ENCODE measurements at places on chromosomes 11 and 22. TPM values are rescaled to one million over a fixed set of nuclear protein-coding genes. Genes with fewer than 3 reads are reported as not detected.

The OR2AG1 gene
- not detected for total RNA-seq

DNA sequence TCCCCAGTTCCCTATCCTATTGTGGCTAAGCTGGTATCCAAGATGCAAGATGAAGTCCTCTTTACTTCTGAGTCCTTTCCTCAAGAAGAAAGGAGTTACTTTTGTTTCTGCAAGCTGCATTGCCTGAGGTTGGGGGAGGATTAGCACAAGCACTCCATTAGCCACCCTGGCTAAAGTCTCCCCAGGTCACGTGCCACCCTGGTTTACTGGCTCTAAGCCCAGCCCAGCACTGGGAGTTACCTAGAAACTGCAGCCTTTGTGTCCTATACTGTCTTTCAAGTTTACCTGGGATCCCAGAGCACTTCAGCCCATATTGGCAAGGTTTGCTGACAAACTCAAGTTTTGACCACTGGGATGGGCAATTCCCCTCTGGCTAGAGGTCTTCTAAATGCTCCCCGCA lies 78.4 kb upstream of the DBX1 start:
- no peak overlapping the region for H3K27ac ChIP-seq
- no peaks in the 10 kb centered on the region for H3K4me1 ChIP-seq
- H3K36me3 ChIP-seq: no peaks in the 10 kb centered on the region

- H3K4me1 ChIP-seq: peaks cover 16% of the 10 kb centered on the region
- H3K27me3 ChIP-seq: no peaks in the 10 kb centered on the region
- H3K4me3 ChIP-seq: no peak overlapping the region
- no peak for DNase-seq
- no peaks in the 10 kb centered on the region for H3K36me3 ChIP-seq
- peak overlapping the region; percentile 14 for H3K27ac ChIP-seq
Observed at GRCh38 chr11:95157824-95158223, 68.2 kb downstream of the ENDOD1 start.

DNA sequence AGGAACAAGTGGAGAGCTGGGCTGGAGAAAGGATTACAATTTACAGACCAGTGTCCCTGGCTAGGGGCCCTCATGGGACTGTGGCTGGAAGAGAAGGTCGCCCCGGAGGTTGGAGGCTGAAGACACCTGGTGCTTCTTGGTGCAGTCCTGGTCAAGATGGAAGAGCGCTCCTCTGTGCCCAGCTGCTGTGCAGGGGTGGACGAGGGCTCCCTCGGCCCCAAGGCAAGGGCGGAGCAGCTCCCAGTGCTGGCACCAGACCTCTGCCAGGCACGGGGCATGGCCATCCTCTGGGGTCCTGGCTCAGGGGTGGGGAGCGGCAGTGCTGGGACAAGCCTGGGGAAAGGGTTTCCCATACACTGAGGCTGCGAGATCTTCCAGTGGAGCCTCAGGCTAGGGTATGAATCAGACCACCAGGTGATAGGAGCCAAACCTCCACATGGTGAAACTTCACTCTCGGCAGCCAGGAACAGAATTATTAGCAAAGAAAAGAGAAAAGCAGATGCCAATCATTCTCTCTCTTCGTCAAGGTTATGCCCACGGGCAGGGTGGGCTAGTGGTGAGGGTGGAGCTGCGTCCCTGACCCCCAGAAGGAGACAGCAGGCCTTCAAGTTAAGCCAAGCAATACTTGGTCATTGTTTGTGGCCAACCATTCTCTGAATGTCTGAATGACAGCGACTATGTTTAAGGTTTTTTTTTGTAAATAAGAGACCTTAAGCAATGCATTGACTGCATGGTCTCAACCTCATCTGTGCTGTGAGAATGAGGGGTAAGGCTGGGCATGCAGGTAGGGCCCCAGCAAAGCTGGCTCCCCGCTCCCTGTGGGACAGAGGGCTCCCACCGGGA lies 32.1 kb downstream of the PPM1F start:
- no peak for DNase-seq
- peaks cover 11% of the 10 kb centered on the region for H3K36me3 ChIP-seq
- H3K27me3 ChIP-seq: no peaks in the 10 kb centered on the region
- H3K4me1 ChIP-seq: no peaks in the 10 kb centered on the region
- no peak overlapping the region for H3K27ac ChIP-seq

- H3K4me3 ChIP-seq: peak overlapping the region; percentile 16
- peaks cover 41% of the 10 kb centered on the region for H3K4me1 ChIP-seq
Observed at GRCh38 chr11:65471447-65471891, 27.4 kb upstream of the MALAT1 start.

DNA sequence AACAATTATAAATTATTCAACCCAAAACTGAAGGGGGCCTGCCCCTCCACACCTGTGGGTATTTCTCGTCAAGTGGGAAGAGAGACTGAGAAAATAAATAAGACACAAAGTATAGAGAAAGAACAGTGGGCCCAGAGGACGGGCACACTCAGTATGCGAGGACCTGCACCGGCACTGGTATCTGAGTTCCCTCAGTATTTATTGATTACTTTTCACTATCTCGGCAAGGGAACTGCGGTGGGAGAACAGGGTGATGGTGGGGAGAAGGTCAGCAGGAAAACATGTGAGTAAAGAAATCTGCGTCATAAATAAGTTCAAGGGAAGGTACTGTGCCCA lies 3.2 kb downstream of the C11orf54 start:
- H3K4me3 ChIP-seq: no peak overlapping the region
- no peak for DNase-seq
- H3K36me3 ChIP-seq: peaks cover 7% of the 10 kb centered on the region
- H3K27me3 ChIP-seq: no peaks in the 10 kb centered on the region

- H3K27ac ChIP-seq: no peak overlapping the region
- H3K27me3 ChIP-seq: no peaks in the 10 kb centered on the region
- H3K36me3 ChIP-seq: no peaks in the 10 kb centered on the region
- H3K4me3 ChIP-seq: no peak overlapping the region
- H3K4me1 ChIP-seq: no peaks in the 10 kb centered on the region
Observed at GRCh38 chr11:109707411-109707810, 285.4 kb downstream of the C11orf87 start.

- peaks cover 23% of the 10 kb centered on the region for H3K36me3 ChIP-seq
- H3K4me3 ChIP-seq: no peak overlapping the region
- H3K4me1 ChIP-seq: peaks cover 10% of the 10 kb centered on the region
- peak; percentile 51 for DNase-seq
Observed at GRCh38 chr11:65773784-65774411, 6.9 kb downstream of the AP5B1 start.

- no peak for DNase-seq
- no peaks in the 10 kb centered on the region for H3K36me3 ChIP-seq
- no peaks in the 10 kb centered on the region for H3K27me3 ChIP-seq
- H3K4me1 ChIP-seq: no peaks in the 10 kb centered on the region
- no peak overlapping the region for H3K27ac ChIP-seq
Observed at GRCh38 chr11:116661056-116661455, 111.7 kb downstream of the BUD13 start.

- no peaks in the 10 kb centered on the region for H3K36me3 ChIP-seq
- no peak overlapping the region for H3K4me3 ChIP-seq
- peak overlapping the region; percentile 47 for H3K27ac ChIP-seq
- no peak for DNase-seq
Observed at GRCh38 chr22:33811208-33811607, 109.1 kb downstream of the LARGE1 start.

GRCh38 chr11:33620423-33621171 lies 80.0 kb downstream of the C11orf91 start:
- no peaks in the 10 kb centered on the region for H3K4me1 ChIP-seq
- DNase-seq: no peak
- H3K36me3 ChIP-seq: no peaks in the 10 kb centered on the region
- no peaks in the 10 kb centered on the region for H3K27me3 ChIP-seq
- no peak overlapping the region for H3K27ac ChIP-seq
- H3K4me3 ChIP-seq: no peak overlapping the region

GRCh38 chr11:118757876-118758399 lies 33.0 kb downstream of the DDX6 start:
- no peak overlapping the region for H3K4me3 ChIP-seq
- peaks cover 99% of the 10 kb centered on the region for H3K36me3 ChIP-seq
- no peak overlapping the region for H3K27ac ChIP-seq
- H3K27me3 ChIP-seq: no peaks in the 10 kb centered on the region
- no peak for DNase-seq

DNA sequence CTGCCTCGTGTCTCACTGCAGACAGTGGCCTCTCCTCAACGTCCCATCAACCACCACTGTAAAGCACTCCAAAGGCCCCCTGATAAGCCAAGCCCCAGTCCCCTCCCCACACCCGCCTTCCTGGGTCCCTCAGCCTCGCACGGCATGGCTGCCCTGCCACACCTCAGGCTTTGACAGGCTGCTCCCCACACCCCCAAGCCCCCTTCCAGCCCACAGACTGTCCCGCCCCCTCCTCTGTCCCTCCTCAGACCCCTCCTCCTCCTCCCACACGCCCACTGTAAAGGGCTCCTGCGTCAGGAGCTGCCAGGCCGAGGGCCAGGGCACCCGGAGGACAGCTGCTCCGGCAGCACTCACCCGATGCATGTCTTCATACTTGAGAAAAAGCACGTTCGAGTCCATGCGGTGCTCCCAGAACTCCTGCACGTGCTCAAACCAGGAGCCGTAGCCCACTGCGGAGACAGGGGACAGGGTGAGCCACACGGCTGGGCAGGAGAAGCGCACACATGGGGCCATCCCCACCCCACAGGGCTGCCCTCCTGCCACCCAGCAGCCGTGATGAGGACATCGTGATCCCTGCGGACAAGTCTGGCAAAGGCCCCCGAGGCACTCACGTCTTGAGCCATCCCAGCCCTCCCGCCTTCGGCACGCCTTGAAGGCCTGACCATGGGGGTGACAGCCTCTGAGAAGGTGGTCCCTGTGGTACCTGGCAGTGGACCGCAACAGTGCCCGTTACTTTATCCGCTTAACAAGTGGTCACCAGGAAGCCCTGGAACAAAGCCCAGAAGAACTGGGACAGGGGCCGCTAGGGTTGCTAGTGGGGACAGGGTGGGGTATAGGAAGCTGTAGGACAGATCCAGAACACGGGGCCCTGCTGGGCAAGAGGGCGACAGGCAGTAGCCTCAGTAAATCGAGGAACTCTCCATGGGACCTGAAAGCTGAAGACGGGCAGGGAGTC lies 21.5 kb upstream of the EFCAB6 start:
- no peak overlapping the region for H3K4me3 ChIP-seq
- DNase-seq: no peak
- H3K36me3 ChIP-seq: no peaks in the 10 kb centered on the region
- no peaks in the 10 kb centered on the region for H3K27me3 ChIP-seq
- H3K4me1 ChIP-seq: no peaks in the 10 kb centered on the region

The KRTAP5-9 gene
- total RNA-seq: not detected

DNA sequence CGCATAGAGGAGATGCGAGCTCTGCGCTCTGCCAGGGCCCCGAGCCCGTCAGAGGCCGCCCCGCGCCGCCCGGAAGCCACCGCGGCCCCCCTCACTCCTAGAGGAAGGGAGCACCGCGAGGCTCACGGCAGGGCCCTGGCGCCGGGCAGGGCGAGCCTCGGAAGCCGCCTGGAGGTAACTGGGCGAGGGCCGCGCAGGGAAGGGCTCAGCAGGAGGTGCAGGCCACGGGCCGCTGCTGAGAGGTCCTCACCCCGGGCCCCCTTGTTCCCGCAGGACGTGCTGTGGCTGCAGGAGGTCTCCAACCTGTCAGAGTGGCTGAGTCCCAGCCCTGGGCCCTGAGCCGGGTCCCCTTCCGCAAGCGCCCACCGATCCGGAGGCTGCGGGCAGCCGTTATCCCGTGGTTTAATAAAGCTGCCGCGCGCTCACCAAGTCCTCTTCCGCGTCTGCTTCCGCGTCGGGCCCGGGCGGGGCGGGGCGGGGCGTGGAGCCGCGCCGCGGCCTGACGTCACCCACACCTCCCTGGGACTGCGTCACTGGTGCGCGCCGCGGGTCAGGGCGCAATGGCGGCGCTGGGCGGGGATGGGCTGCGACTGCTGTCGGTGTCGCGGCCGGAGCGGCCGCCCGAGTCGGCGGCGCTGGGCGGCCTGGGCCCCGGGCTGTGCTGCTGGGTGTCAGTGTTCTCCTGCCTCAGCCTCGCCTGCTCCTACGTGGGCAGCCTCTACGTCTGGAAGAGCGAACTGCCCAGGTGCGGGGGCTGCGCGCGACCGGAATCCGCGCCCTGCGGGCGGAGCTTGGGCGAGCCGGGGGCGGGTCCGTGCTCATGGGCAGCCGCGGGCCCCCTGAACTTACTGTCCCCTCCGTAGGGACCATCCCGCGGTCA lies at the start of gene RCE1:
TSS of gene RCE1 (plus strand) at position 546 of the 880 bp plus-strand sequence. CDS start at position 561, 15 bp downstream.
- peak; percentile 86 for DNase-seq
- H3K4me3 ChIP-seq: peak within 1 kb of the TSS; percentile 98
- peaks cover 27% of the 10 kb centered on the region for H3K36me3 ChIP-seq
- H3K27me3 ChIP-seq: no peaks in the 10 kb centered on the region
- peaks cover 39% of the 10 kb centered on the region for H3K4me1 ChIP-seq

GRCh38 chr11:71078482-71078881 lies 173.9 kb downstream of the SHANK2 start:
- H3K36me3 ChIP-seq: no peaks in the 10 kb centered on the region
- H3K27ac ChIP-seq: no peak overlapping the region
- no peak overlapping the region for H3K4me3 ChIP-seq

DNA sequence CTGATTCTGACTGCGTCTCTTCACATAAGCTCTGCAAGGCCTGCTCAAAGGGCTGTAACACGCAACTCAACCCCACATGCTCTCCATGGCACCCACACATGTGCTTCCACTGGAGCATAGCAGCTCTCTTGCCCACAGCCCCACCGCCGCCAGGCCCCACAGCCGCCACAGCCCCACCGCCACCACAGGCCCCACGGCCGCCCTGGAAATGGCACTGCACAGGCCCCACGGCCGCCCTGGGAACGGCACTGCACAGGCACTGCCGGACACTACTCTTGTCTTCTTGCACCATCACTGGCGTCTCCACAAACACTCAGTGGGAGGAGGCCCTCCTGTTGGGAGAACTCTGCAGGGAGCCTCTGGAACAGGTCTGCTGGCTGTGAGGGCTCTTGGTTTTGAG lies 8.6 kb downstream of the MOB2 start:
- H3K4me1 ChIP-seq: peaks cover 38% of the 10 kb centered on the region
- H3K27ac ChIP-seq: no peak overlapping the region
- DNase-seq: no peak

The TMEM109 gene
- total RNA-seq: 119 TPM

DNA sequence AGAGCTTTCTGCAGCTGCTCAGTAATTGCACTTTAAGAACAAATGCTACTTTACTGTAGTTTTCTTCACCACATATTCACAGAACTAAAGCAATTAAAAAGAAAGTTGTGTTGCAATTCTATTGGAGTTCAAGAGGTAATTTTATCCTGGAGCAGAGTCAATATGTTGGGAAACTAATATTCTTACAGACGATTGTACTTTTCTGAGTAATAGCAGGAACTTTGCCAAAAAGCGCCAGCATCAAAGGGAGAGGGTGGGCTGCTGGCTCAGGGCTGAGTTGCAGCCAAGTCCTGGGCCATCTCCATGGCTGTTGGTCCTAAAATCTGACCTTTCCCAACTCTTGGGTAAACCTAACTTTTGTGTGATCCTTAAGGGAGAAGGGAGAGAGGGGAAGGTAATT lies 73.6 kb upstream of the MYO18B start:
- no peak overlapping the region for H3K4me3 ChIP-seq
- no peaks in the 10 kb centered on the region for H3K36me3 ChIP-seq
- H3K27ac ChIP-seq: no peak overlapping the region
- no peaks in the 10 kb centered on the region for H3K27me3 ChIP-seq
- no peaks in the 10 kb centered on the region for H3K4me1 ChIP-seq

DNA sequence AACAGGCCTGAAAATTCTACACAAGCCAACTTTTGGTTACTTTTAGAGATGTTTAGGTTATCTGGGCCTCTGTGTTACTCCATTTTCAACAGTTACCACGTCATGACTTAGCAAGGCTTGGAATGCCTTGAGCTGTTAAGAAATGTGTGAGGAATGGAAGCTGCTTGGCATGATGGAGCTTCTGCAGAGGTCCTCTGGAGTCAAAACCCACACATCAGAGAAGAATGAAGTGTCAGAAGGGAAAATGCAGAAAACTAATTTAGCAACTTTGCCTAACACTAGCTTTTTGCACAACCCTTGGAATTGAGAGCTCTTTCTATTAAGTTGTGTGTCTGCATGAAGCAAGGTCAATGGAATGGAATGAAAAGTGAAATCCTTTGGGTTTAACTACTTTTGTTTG lies 27.4 kb downstream of the FAT3 start:
- no peaks in the 10 kb centered on the region for H3K4me1 ChIP-seq
- H3K4me3 ChIP-seq: no peak overlapping the region
- H3K36me3 ChIP-seq: no peaks in the 10 kb centered on the region

The PYGM gene
- total RNA-seq: 84.7 TPM
